HCT116 (cell line): ENCODE measurements at places on chromosomes 2 and 18.

GRCh38 chr2:192197357-192197756, 2.6 kb upstream of the TMEFF2 start:
- no peak for DNase-seq
- no peak overlapping the region for H3K27ac ChIP-seq
- H3K36me3 ChIP-seq: no peaks in the 10 kb centered on the region
- no peak overlapping the region for H3K4me3 ChIP-seq

DNA sequence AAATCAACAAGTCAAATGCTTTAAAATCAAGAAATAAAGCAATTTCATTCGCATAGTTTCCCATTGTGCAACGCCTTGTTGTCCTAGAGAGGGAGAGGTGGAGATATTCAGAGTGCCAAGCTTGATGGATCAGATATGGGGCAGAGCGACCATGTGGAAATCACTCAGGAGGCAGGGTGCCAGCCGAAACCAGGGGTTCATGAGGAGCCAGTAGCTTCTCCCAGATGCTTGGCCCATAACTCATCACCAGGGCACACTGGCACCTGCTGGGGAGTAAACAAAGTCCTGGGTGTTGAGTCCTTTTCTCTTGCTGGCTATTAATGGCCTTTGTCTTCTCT, 53.0 kb upstream of the ASAP2 start:
- H3K27me3 ChIP-seq: no peaks in the 10 kb centered on the region
- H3K4me3 ChIP-seq: no peak overlapping the region
- no peaks in the 10 kb centered on the region for H3K36me3 ChIP-seq
- H3K4me1 ChIP-seq: peaks cover 14% of the 10 kb centered on the region
- no peak overlapping the region for H3K27ac ChIP-seq

- no peaks in the 10 kb centered on the region for H3K4me1 ChIP-seq
- DNase-seq: no peak
- H3K27me3 ChIP-seq: no peaks in the 10 kb centered on the region
Measured at GRCh38 chr2:41722668-41723369, 325.0 kb upstream of the PKDCC start.

GRCh38 chr2:173002751-173003541, 72.7 kb upstream of the MAP3K20 start:
- no peak overlapping the region for H3K4me3 ChIP-seq
- no peak for DNase-seq
- H3K27me3 ChIP-seq: no peaks in the 10 kb centered on the region

DNA sequence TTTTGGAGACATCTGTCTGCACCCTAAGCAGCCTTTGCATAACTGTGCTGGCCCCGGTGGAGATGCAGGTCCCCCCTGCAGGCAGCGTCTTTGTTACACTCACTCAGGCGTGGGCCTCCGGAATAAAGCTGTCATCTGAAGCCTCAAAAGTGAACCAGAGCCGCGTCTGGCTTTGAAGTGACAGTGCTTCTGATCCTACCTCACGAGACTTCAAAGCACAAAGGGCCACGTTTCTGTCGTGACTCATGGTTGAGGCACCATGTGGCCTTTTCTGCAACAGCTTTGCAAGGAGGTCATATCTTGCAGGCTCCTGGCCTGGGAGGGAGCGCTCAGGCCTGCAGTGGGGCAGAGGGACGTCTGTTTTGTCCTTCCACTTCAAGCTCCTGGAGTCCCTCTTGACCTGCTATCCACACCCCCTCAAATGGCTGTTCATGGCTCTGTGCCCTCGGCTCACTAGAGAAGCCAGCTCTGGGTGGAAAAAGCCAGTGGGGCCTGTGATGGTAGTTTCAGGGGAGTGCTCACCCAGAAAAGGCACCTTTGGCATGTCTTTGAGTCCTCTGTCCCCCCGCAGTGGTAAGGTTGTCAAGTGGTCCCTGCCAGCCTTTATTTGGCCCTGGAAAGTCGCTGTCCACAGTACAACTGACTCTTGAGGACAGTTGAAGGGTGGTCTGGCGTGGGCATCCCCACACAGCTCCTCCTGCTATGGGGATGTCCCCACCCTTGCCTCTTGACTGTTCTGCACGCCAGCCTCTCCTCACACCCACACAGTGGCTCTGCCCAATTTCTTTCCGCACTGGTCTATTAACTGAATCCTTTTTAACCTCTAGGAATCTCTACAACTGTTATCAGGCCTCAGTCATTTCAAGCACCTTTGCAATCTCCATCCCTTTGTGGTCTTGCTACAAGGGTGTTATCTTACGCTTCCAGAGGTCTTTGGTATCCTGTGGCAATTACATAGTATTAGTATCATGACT, 19.3 kb downstream of the GPR55 start:
- H3K36me3 ChIP-seq: no peaks in the 10 kb centered on the region
- H3K4me3 ChIP-seq: no peak overlapping the region

- H3K4me1 ChIP-seq: peaks cover 16% of the 10 kb centered on the region
- no peak overlapping the region for H3K27ac ChIP-seq
- H3K27me3 ChIP-seq: no peaks in the 10 kb centered on the region
- no peak for DNase-seq
Measured at GRCh38 chr2:8609357-8609811, 72.5 kb upstream of the ID2 start.

DNA sequence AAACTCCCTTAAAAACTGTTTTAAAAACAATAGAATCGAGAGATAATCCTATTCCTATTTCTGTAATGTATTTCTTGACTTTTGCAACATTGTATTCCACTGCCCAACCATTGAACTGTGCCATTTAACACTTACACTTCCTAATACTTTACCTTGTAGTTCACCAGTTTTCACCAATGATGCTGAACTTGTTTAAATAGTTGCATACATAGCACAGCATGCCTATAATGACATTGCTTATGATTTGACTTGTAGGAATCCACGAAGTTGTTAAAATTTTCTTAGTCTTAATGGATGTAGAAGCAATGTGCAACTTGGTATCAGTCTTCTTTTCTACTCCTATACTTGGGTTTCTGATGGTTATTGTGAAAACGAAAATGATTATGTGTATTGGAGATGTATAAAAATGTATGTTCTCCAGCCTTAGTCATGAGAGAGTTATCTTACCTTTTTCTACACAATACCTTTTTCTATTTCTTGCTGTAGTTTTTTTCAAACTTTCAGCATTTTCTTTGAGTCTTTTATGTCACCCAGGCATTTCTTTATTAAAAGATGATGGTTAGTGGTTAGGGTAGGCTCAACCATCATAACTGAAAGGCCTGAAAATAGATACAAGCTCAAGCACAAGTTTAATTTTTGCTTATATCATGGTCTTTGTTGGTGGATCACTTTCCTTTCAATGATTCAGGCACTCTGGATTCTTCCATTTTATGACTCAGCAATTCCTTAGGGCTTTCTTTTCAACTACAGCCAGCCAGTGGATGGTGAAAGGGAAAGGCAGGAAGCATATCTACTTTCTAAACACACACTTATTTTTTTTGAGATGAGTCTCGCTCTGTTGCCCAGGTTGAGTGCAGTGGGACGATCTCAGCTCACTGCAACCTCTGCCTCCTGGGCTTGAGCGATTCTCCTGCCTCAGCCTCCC, 9.4 kb downstream of the GPD2 start:
- no peaks in the 10 kb centered on the region for H3K27me3 ChIP-seq
- DNase-seq: no peak
- H3K27ac ChIP-seq: no peak overlapping the region
- H3K36me3 ChIP-seq: no peaks in the 10 kb centered on the region

DNA sequence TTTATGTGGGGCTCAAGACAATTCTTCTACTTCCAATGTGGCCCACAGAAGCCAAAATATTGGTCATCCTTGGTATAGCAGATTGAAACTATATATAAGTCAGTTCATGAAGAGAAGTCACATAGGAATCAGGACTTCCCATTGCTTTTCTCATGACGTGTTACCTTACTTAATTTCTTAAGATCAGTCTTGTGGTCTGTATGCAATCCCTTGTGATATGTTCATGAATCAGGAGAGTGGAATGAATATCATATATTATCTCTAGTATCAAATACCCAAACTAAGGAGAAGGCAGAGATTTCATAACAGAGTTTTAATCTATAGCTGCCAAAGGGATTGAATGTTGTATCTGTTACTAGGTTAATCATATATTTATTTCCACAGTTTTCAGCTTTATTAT, 1390.4 kb downstream of the SUCLG1 start:
- DNase-seq: no peak
- no peak overlapping the region for H3K27ac ChIP-seq
